ENCODE measurements at places on chromosomes 11 and 22. TPM values are rescaled to one million over a fixed set of nuclear protein-coding genes. Genes with fewer than 3 reads are reported as not detected.
A peak's percentile ranks its signal among the peaks of the same experiment; 100 is the strongest.

MPST gene
- total RNA-seq, result 28.5 TPM

OTOG gene
- total RNA-seq, result not detected

SEPTIN5 gene
- 0.53 TPM for total RNA-seq

C11orf21 gene
- total RNA-seq, result 43.2 TPM

ZNRF3 gene
- 1.3 TPM for total RNA-seq

ANGPTL5 gene
- not detected for total RNA-seq

APOBEC3A gene
- not detected for total RNA-seq

TMEM25 gene
- total RNA-seq, result 8.9 TPM

DNA sequence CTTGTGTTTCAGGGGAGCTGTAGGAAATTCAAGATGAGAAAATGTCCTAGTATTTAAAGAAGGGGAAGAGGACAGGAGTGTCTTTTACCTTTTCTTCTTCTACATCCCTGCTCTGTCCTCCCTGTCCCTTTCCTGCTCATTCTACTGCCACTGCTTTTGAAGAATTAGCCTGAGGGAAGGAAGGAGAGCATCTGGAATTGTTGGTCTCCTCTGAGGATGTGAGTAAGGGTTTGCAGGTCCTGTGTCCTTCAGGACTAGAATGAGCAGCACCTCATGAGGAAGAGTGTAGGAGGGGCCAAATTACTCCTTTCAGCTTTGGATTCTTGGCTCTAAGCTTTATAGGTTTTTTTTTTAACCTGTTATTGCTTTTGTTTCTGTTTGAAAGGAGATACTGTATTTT, 24.2 kb downstream of the SNU13 start:
- no peaks in the 10 kb centered on the region for H3K27me3 ChIP-seq
- peaks cover 16% of the 10 kb centered on the region for H3K4me1 ChIP-seq
- H3K4me3 ChIP-seq, result no peak overlapping the region
- DNase-seq, result no peak

GRCh38 chr11:112634995-112635737, 326.1 kb upstream of the NCAM1 start:
- no peaks in the 10 kb centered on the region for H3K4me1 ChIP-seq
- peaks cover 5% of the 10 kb centered on the region for H3K27me3 ChIP-seq
- no peak overlapping the region for H3K4me3 ChIP-seq

DNA sequence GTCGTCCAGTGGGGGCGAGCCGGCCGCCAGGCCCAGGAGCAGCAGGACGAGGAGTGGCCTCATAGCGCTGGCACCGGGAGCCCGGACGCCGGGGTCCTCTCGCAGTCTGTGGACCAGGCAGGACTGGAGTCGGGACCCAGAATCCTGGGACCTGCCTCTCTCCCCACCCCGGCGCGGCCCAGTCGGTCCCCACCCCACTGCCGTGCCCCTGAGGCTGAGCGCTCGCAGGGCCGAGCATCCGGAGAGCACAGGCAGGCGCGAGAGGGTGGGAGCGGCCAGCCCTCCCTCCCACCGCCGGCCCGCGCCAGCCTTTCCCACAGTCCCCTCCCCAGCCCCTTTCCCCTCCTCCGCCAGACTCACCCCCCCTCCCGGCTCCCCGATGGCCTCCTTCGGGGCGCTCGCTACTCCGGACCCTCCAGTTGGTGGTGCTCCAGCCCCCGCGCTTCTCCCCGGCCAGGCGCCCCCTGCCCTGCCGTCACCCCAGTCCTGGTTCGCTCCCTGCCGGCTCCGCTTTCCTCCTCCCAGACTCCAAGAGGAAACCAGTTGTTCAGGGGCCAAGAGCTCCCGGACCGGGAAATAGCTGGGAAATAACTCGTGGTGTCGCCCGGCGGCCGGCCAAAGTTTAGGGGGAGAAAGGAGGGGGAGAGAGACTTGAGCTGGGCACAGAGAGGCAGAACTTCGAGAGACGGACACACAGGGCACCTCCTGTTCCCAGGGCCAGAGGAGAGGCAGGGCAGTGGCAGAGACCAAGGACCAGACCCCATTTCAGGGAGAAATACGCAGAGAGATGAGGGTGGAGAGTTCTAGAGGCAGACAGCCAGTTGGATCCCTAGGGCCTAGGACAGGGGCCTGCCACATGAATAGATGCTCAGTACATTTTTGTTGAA, at the start of gene C1QTNF5:
C1QTNF5 (minus strand) TSS at position 549 of the 887 bp plus-strand sequence; CDS start at position 63, 486 bp downstream.
- peaks cover 33% of the 10 kb centered on the region for H3K27me3 ChIP-seq
- no peak within 1 kb of the TSS for H3K4me3 ChIP-seq
- no peak within 1 kb of the TSS for H3K27ac ChIP-seq
- no peak for DNase-seq

DNA sequence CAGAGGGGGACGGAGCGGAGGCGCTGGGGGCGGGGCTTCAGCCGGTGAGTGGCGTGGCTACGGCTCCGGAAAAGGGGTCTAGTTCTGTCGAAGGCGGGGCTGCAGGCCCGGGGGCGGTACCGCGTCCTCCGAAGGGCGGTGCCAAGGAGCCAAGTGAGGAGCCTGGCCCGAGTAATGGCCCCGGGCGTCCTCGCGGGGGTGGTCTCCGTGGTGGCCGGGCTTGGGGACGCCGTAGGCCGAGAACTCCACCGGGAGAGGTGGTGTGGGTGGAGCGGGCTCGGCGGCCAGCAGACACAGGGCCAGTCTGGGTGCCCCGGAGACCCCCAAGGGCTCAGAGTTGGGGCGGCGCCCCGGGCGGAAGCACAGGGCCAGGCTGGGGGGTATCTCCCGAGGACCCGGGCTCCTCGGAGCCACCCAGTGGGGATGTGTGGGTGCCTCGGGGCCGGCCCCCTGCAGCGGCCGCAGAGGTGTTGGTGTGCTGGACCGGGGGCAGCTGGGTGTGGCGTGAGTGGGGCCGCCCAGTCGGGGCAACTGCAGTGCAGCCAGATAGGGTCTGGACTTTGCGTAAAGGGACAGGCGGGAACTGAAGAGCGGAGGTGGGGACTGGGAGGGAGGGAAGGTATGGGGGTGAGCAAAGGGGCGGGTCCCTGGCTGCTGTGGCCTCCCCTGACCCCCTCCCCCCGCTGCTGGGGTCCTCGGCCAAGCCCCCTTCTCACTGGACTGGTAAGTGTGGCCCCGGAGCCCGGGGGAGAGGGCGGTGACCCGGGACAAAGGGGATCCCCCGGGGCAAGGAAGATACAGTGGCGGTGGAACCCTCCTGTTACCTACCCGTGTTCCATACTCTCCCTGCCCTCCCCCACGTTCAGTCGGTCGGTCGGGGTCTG, 838 bp downstream of the FKBP2 start:
- peak overlapping the region; percentile 89 for H3K4me3 ChIP-seq
- H3K27ac ChIP-seq, result peak overlapping the region; percentile 98
- peak; percentile 100 for DNase-seq
- H3K36me3 ChIP-seq, result peaks cover 44% of the 10 kb centered on the region
- peaks cover 39% of the 10 kb centered on the region for H3K4me1 ChIP-seq

DNA sequence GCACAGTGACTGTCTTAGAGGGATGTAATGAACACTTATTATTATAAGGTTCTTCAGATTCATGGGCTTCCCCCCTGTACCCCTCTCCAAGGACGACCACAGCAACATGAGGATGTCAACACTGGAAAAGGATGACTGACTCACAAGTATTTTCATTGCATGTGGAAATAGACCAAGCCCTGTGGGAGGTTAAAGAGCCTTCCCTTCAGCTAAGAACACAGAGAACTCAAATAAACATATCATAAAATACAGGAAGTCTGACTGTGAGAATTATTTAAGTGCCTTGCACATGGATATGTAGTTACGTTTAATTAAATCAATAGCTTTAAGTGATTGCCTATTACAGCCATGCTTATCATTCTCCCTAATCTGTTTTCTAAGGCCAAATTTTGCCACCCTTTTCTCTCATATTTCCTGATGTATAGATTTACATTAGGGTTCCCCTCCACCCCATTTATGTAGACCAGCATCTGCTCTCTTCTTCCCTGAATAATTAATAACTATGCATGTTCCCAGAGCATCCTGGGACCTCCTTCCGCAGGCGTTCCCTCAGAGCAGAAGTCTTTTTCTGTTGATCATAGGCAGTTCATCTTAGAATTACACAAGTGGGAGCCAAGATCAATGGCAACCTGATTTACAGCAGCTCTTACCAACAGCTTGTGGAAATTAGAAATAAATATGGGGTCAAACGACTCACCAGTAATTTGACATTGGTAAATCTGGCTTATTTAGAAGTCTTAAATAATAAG, 226.9 kb downstream of the OPCML start:
- no peaks in the 10 kb centered on the region for H3K36me3 ChIP-seq
- H3K27me3 ChIP-seq, result no peaks in the 10 kb centered on the region
- no peak for DNase-seq
- H3K27ac ChIP-seq, result no peak overlapping the region

DNA sequence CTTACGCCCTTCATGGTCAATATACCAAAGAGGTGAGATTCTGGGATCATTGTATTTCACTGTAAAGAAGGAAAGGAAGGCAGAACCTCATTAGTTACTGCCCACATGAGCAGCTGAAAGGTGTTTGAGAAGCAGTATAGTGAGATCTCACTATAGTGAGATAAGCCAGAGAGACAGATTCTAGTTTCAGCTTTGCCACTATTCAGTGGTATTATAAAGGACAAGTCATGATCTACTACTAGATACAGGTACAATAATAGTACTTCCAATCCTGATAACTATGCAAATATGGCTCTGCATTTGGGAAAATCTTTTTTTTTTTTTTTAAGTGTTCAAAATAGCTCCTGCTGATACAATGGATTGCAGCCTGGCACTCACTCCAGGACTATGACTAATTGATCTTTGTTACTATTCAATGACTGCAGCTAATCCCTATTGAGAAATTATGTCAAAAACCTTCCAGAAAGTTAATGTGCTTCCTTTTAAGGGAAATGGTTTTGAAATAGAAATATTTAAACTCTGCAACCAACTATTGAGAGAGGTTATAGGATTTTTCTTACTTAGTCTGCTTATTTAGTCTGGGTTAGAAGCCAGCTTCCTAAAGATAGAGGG, 8.3 kb upstream of the DLAT start:
- no peaks in the 10 kb centered on the region for H3K4me1 ChIP-seq
- no peak overlapping the region for H3K27ac ChIP-seq
- no peaks in the 10 kb centered on the region for H3K36me3 ChIP-seq
- H3K27me3 ChIP-seq, result peaks cover 3% of the 10 kb centered on the region

DNA sequence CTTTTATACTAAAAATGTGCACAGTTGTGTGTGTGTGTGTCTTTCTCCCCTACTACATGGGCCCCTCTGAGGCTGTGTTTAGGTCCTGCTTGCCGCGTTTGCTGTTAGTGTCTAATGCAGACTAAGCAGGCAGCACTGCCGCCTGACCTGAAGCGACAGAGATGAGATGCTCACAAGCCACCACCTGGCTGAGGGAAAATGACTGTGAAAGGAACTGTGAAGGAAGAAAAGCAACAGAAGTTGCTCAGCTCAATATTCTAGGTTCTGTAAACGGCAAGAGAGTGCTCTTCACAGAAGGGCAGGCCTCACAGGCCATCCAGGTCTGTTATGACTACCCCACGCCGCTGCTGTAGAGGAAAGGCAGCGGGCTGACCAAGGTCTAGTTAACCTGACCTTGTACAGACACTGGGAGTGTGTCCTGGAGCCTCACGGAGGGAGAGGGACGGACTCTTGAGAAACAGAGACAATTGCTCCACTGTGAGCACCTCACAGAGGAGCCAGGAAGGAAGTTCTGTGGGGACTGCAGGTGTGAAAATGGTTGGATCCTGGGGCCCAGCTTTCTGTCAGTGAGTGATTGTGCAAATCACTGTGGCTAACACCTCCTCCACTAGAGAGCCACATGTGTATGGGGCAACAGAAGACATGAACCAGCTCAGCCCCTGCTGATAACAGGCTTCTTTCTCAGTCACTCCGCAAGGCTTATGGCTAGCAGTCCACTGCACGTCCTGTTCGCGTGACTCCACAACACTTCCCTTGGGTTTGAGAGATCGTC, 31.3 kb upstream of the YPEL1 start:
- H3K27ac ChIP-seq, result peak overlapping the region; percentile 91
- H3K27me3 ChIP-seq, result no peaks in the 10 kb centered on the region
- peaks cover 72% of the 10 kb centered on the region for H3K4me1 ChIP-seq

DNA sequence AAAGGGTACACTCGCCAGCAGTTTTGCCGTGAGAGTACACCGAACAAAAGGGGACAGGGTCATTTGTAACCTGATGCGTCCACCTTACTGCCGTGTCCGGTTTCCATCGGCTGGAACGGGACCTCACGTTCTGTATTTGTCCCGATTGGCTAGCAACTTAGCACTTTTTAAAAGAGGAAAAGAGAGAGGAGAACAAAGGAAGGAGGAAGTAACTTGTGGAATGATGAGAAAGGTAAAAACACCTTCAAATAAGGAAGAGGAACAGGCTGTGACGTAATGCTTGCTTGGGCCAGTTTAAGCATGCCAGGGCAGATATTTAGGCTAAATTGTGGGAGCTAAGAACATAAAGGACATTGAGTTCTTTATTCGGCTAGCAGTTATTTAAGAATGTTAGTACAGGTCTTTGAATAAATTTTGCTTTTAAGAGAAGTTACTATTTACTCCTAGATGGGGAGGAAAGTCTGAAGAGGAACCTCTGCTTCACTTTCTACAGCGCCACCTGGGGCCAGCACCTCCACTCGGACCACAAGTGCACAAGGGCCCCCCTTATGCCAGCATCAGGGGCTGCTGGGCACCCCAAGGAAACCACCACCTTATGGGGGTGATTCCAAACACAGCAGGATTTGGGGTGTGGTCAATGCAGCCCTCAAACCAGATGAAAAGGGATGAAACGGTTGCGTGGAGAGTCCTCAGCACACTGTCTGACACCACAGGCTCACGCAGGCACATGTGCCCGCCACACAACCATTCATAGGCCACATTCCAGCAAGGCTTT, 5.8 kb downstream of the ARSA start:
- H3K27me3 ChIP-seq, result peaks cover 2% of the 10 kb centered on the region
- peak overlapping the region; percentile 84 for H3K4me3 ChIP-seq
- peak; percentile 68 for DNase-seq
- H3K36me3 ChIP-seq, result peaks cover 7% of the 10 kb centered on the region
- H3K4me1 ChIP-seq, result peaks cover 48% of the 10 kb centered on the region

GRCh38 chr11:33055375-33055774, 16.0 kb downstream of the TCP11L1 start:
- H3K27ac ChIP-seq, result no peak overlapping the region
- peaks cover 27% of the 10 kb centered on the region for H3K36me3 ChIP-seq
- peaks cover 3% of the 10 kb centered on the region for H3K4me1 ChIP-seq
- no peaks in the 10 kb centered on the region for H3K27me3 ChIP-seq

GRCh38 chr11:115362997-115363396, 141.2 kb downstream of the CADM1 start:
- DNase-seq, result no peak
- H3K4me3 ChIP-seq, result no peak overlapping the region
- H3K27me3 ChIP-seq, result no peaks in the 10 kb centered on the region
- H3K36me3 ChIP-seq, result no peaks in the 10 kb centered on the region

- H3K4me1 ChIP-seq, result peaks cover 8% of the 10 kb centered on the region
- no peak overlapping the region for H3K27ac ChIP-seq
- no peak for DNase-seq
These were observed 38.3 kb upstream of the RAB1B start for GRCh38 chr11:66230156-66230555.

GRCh38 chr22:27851974-27852746, 50.6 kb upstream of the MN1 start:
- H3K27me3 ChIP-seq, result no peaks in the 10 kb centered on the region
- no peak for DNase-seq
- no peak overlapping the region for H3K4me3 ChIP-seq
